ENCODE measurements at places on chromosomes 3 and 15. TPM values are rescaled to one million over a fixed set of nuclear protein-coding genes. Genes with fewer than 3 reads are reported as not detected.

- no peak for DNase-seq
These were observed 438.6 kb downstream of the WDR72 start for GRCh38 chr15:53320816-53321215.

LRRC3B gene
- total RNA-seq: 51.3 TPM

DNA sequence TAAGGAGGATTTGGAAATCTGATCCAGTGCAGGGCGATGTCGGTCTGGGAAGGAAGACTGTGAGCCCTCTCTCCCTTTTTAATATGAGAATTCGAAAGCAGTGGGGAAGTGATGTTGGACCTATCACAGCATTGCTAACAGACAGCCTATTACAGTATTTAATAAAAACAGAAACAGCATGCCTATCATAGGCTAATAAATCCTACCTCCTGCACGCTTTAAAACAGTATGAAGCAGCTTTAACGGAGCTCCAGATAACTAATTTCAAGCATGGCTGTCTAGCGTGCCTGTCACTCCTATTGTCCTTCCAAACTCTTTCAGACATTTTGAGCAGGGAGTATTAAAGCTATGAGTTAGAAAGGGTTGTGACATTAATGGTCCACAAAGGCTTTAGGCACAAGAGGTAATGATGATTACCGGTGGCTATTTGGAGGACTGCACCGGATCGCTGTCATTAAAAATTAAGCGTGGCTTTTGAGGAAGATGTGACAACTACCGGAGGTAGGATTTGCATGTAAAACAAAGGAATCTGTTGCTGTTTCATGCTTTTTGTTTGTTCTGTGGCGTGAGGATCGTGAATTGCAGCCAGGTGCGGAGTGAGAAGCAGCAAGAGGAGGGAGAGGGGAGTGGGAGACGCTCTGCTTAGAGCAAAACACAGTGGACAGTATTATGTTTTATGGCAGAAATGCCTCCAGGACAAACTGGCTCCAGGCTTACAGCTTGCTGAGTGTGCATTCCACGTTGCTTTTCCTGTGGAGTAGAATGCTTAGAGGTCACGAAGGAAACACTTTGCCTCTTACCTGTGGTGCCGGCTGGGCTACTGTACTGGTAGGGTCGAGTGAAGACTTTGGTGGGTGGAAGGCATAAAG lies at the start of gene KCNMB2:
Gene KCNMB2, plus strand, starts transcription at position 226 of the 869 bp plus-strand sequence.
- peak; percentile 12 for DNase-seq

DNA sequence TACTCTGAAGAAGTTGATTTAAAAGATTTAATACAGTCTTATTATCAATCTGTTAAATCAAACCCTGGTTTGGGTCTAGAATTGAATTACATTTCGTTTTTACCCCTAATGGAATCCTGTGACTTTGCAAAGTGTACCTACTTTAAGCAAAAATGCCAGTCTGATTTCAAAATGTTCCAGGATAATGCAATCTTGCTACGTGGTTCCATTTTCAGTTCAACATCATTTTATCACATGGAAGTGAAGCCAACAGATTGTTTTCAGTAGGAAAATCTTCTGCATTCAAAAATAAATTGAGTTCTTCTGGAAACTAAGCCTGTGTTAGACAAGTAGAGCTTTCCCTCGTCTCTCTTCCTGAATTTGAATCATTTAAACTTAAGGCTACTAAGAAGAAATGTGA lies 356.4 kb downstream of the CHST2 start:
- no peak for DNase-seq

DNA sequence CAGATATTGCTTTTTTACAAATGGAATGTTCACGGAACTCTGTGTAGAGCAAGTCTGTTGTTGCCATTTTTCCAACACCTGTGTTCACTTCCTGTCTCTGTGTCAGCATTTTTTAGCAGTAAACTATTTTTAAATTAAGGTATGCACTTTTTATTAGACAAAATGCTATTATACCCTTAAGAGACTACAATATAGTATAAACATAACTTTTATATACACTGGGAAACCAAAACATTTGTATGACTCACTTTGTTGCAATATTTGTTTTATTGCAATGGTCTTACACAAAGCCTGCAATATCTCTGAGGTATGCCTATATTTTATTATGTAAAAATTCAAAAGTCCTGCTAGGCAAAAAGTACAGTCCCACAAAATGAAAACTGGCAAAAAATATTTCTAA lies 39.8 kb upstream of the FGF7 start:
- DNase-seq: no peak

DNA sequence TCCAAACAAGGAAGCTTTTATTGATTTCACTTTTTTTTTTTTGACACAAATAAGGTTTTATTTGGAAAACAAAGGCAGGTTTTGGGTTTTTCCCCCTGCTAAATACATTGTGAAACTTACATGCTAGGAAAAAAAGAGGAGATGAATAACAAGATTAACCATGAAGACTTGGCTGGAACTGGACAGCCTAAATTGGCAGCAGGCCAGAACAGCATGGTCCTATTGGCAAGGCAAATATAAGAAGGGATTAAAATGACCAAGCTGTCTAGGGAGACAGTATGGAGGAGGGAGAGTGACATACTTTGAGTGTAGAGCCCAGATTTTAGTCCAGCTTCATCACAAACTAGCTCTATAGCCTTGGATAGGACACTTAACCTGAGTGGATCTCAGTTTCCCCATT lies 63.9 kb upstream of the BBX start:
- DNase-seq: no peak

GRCh38 chr3:23396746-23397145 lies 193.6 kb downstream of the UBE2E2 start:
- DNase-seq: no peak

GRCh38 chr15:92810418-92811138 lies 89.5 kb upstream of the CHD2 start:
- no peak for DNase-seq

RNF7 gene
- 31.0 TPM for total RNA-seq

DNA sequence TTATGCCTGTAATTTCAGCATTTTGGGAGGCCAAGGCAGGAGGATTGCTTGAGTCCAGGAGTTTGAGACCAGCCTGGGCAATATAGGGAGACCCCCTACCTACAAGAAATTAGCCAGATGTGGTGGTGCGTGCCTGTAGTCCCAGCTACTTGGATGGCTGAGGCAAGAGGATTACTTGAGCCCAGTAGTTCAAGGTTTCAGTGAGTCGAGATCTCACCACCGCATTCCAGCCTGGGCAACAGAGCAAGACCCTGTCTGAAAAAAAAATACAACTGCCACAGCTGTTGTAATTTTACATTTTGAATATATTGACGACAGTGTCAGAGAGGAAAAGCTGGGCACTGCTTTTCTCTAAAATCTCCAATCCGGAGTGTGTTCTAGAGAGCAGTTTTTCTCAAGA lies 21.2 kb downstream of the TATDN2 start:
- DNase-seq: no peak

DNA sequence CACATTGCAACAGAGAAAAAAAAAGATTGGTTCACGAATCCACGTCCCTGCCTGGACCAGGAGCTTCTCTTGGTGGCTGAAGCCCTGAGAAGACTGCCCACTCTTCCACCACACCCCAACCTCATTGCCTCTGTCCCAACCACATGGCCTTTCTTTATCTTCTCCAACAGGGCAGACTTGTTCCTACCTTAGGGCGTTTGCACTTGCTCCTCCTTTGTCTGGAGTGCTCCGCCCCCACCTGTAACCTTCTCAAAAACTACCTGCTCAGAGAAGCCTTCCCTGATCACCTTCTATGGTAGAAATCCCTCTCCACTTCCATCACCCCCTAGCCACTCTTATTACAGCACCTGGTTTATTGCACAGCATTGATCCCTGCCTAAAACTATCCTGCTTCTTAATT lies 64.7 kb downstream of the ITGA11 start:
- DNase-seq: no peak

GRCh38 chr3:147775816-147776530 lies 366.8 kb downstream of the ZIC1 start:
- no peak for DNase-seq

DNA sequence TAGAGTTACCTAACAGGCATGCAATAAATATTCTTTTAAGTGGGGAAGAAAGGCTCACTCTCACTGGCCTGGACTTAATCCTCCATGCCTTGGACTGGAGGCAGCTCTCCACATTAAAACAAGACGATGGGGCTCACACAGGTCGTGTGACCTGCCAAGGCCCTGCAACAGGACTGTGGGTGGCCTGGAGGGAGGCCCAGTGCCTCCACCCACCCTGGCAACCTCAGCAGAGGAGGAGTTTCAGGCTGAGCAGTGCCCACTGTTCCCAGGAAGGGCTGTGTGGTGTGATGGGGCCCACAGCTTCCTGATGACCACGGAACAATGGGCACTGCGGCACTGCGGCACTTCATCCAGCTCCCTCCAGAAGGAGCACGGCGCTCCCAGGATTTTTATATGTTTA lies 5.5 kb downstream of the UROC1 start:
- no peak for DNase-seq

DNA sequence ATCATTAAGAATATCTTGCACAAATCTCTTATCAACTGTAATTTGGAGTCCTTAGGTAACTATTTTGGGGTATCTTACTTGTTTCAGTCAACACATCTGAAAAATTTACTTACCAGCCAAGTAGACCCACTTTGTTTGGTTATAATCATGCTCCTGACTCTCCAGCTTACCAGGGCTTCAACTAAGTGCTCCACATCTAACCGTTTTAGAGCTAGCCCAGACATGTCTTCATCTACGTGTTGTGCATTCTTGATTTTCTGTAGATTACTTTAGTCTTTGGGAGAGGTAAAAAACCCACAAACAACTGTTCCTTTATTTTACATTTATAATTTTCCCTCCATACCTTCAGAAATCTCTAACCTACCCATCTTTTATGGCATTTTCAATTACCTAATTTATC lies 17.2 kb downstream of the EAF2 start:
- DNase-seq: no peak

DNA sequence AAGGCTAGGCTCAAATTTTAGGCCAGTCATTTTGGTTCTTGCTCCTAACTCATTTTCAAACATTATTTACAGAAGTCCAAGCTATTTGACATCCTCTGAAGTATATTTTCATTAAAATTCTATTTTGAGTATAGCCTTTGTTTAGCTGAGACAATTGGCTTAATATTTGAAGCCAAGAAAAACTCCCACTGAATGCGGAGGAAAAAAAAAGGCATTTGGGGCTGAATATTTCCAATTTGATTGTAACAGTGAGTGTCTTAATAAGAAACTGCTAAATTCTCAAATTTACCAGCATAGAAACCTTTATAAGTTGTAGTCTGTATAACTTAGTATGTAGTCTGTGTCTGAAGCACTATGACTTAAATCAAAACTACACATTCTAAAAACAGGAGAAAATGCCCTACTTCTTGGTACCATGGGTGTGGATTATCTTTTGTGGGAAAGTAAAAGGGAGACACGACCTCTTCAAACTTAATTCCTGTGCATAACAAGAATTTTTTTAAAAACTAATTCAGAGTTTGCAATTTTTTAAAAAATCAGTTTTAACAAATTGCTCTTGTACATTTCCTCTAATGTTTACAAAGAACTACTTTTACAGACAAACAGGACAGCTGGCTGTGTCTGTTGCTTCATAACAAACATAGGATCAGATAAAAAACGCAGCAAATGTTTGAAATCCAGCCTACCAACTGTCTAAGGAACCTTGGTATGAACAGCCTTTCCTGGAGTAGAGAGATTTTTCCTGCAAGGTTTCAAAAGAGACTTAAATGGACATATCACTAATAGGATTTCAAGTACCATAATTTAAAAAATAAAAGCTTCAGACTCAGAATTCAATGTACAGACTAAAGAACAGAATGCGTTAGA lies 52.7 kb upstream of the LMOD3 start:
- DNase-seq: no peak

DNA sequence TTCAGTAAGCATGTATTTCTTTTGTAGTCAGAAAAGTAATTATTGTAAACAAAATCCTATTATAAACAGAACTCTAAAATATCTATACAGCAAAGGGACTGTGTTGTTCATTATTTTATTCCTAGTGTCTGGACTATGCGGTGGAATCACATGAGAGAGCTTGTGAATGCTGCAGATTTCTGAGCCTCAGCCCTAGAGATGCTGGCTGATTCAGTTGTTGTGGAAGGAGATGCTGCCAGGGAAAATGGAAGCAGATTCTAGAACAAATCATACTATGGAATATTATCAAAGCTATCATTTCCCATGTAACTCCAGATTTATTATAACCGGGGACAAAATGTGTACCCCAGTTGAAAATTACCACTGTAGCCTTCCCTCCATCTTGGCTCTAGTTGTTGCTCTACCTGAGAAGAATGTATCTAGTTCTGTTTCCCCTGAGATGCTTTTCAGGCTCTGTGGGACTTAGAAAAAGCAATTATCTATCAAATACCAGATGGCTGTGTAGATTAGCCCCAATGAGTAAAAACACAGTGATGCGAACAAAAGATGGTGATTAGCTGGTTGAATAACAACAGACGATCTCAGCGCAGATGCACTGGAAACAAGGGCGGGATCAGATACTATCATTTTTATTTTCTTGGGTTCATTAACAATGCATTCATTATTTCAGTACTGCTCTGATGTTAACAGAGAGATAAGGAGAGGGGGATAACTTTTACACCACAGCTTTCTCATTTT lies 131.3 kb downstream of the TMEM108 start:
- no peak for DNase-seq

MNS1 gene
- 1.9 TPM for total RNA-seq

DNA sequence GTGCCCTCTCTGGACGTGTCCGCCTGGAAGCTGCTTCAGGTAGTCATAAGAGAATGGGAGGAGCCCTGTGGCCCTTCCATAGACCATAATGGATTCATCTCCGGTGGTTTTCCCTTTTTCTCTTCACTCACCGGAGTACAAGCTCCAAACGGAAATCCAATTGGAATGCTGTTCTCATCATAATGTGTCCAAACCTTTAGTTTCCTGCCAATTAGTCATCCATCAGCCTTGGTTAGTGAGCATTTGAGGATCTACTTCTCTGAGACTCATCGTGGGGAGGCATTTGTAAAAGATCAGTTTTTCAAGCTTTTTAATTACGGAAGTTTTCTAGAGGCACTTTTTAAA lies 34.9 kb downstream of the ABHD2 start:
- DNase-seq: no peak

TF gene
- total RNA-seq: 2.5 TPM

- no peak for DNase-seq
These were observed 91.2 kb downstream of the MB21D2 start for GRCh38 chr3:192826214-192827006.

CHRM5 gene
- total RNA-seq: 0.47 TPM
